ENCODE measurements at places on chromosomes 3 and 15.

- DNase-seq = no peak
These were observed 36.7 kb downstream of the MYH15 start for GRCh38 chr3:108473711-108474110.

DNA sequence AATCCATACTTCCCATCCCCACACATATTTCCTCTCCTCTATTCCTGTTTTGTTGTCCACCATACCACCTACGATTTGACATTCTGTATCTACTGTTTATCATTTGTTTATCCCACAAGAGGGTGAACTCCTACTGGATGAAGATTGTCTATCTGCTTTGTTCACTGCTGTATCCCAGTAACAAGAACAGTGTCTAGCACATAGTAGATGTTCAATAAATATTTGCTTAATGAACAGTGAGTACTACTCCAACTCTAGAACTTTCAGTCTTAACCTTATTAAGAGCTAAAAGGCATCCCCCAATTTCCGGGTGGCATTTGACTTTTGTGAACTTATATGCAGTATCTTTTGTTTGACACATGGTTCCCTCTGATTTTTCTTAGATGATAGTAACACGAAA lies 1.3 kb downstream of the PYGO1 start:
- DNase-seq = no peak

- DNase-seq = no peak
These were observed 13.8 kb downstream of the ATP10A start for GRCh38 chr15:25849157-25849921.

- no peak for DNase-seq
These were observed 75.3 kb downstream of the TGFBR2 start for GRCh38 chr3:30681649-30682211.

DNA sequence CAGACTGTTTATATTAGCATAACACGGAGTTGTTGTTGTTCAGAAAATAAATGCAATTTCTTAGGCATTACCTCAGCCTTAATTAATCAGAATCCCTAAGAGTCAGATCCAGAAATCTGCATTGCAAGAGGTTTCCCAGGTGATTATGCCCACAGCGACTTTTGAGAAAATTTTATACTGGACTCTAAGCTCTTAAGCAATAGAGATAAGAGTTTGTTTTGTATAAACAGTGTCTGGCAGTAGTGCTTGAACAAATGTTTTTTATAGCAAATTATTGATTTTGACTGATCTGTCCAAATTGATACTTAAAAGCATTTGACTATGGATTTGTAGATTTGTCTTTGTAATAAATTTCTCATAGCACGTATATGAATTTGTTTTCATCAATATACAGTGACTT lies 92.8 kb downstream of the ZBBX start:
- no peak for DNase-seq

- no peak for DNase-seq
These were observed 331.7 kb upstream of the UMPS start for GRCh38 chr3:124398594-124398993.
